AML-193 (cell line): ENCODE measurements at places on chromosomes 6 and 20.

DNA sequence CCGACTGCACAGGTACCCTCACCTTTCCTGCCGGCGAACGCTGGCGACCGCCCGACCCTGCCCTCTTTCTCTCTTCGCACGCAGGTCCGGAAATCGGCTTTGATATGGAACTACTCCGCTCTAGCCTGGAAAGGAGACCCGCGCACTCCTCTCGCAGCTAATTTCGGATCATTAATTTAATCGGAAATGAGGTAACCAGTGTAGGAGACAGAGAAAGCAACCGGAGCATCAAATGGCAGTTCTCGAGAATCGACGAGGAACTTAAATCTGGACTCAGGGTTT lies 949 bp upstream of the ATXN1 start:
- no peak for DNase-seq

DNA sequence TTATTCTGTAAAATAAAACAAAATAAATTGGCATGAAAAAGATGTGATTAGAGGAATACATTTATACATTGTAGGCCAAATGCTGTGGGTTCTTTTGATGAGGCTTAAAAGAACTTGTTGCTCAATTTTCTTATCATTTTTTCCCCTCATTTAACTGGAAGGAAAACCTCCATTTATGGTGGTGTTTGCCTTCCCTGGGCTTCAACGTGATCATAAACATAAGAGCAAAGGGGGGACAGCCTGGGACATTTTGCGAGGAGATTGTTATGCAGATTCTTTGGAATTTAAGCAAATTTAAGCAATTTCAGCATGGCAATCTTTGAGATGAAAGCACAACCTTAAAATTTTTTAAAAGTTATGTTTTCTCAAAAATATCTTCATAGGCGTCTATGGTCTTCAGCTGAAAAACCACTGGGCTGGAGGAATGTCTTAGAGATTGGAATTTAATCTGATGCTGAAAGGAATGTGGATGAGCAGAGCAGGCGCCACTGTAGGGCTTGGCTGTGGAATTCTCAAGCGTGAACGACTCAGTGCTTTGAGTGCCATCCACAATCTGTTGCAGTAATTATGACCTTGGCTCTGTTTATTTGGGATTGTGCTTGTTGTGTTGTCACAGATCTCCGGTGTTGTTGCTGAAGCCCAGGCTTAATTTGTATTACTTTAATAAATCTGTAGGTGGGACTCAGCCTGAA lies 149.4 kb upstream of the MLIP start:
- no peak for DNase-seq

DNA sequence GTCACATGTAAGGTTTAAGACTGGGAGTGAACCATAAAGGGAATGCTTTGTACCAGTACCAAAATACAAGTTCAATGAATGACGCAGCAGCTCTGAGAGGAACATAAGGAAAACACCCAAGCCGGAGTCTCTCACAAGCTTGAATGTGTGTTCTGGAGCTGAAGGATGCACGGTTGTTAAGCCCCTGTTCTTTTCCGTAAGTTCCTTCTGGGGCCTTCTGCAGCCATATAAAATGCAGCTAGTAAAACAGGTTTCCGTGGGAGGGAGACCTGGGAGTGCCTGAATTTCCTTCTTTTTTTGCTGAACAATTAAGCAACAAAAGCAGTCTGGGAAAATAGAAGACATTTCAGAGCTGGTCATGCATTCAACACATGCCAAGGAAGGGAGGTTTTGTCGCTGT lies 73.2 kb upstream of the JAG1 start:
- DNase-seq = no peak

DNA sequence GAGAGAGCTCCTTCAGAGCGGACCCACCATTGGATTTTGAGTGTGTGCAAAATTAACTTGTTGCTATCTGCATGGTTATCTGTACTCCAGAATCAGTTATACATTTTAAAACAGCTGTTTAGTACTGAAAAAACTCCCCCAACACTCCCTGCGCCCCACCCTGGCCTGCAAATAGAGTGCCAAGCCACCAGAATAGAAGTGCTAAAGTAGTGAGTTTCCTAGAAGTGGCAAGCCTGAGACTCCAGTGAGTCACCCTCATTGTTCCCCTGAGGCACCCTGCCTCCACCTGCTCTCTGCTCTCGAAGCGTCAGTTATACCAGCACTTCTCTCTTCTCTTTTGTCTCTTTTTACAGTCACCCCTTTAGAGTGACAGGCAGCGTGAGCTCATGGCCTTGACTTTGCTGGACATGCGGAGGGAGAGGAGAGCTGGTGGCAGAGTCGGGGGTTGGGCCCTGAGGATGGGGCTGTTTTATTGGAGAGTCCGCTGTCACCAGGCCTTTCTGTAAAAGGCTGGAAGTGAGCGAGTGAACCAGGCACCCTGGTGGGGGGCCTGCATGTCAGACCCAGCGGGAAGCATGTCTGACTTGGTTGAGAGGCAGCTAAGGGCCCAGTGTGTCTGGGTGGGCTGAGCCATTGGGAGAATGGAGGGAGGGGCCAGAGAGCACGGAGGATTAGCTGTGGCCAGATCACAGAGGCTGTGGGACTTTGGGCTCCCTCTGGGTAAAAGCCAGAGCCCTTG lies 10.4 kb downstream of the IGF2R start:
- peak; percentile 69 for DNase-seq

GRCh38 chr6:3895312-3895653 lies 46.1 kb downstream of the FAM50B start:
- no peak for DNase-seq

GRCh38 chr6:16576451-16577368 lies 184.6 kb downstream of the ATXN1 start:
- no peak for DNase-seq

GRCh38 chr6:74742793-74743508 lies 462.9 kb downstream of the COL12A1 start:
- no peak for DNase-seq

- no peak for DNase-seq
These were observed 123.0 kb downstream of the TCP11 start for GRCh38 chr6:35018182-35018519.

DNA sequence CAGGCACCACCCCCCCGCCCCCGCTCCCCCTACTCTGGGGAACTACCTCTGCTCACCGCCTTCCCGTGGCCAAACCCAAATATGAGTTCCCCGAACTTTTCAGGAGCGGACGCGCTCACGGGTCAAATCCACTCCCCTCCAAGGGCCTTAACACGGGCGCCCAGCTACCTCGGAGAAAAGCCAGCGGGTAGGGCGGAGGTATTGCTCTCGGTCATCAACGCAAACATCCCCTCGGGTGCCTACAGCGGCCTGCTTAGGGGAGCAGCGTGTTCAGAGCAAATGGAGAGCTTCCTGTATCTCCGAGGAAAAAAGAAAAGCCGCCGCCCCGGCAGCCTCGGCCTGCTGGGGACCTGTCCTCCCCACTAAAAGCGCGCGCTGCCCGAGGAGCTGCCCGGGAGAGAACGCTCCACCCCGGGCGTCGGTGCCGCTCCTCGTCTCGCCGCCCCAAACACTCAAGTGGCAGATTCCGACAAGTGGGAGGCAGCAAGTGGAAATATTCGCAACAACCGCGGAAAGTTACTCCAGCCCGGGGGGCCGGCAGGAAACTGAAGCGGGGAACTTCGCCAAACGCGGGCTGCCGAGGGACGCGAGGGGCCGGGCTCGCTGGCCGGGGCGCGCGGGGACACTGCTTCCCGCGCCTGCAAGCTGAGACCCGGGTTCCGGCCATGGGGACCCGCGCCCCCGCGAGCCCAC lies 699 bp downstream of the PTPRT start:
- no peak for DNase-seq

DNA sequence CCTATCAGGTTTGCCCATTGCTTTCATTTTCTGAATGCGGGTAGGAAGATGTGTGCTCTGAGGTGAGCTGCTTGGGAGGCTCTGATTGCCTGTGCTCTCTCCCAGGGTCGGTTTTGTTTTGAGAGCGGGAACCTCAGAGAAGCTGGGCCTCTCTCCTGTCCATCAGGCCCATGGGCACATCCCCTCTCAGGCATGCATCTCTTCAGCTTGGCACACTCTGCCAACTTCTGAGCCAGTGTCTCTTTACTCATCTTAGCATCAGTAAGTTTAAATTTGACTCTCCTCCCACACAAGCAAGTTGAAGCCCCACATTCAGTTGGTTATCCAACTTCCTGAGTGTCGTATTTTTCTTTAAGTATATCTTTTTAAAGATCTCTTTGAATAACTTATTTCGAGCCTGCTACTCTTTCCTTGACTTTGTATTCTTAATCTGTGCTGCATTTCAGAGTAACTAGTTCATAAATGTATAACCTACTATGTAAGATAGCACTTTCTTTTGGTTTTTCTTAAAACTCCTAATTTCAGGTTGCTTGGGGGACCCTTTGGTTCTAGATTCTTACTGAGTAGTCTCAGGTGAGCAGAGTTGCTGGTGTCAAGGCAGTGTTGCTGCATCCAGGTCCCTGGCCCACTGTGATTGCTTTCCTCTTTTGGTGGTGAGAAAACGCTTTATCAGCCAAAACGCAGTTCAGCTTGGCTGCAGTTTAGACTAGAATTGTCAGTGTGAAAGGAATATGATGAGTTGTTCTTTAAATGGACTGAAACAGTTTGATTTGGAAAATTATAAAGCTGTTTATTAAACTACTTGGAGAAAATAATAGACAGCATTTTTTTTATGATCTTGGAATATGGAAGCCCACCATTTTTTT lies 54.8 kb downstream of the SNX9 start:
- DNase-seq = no peak

DNA sequence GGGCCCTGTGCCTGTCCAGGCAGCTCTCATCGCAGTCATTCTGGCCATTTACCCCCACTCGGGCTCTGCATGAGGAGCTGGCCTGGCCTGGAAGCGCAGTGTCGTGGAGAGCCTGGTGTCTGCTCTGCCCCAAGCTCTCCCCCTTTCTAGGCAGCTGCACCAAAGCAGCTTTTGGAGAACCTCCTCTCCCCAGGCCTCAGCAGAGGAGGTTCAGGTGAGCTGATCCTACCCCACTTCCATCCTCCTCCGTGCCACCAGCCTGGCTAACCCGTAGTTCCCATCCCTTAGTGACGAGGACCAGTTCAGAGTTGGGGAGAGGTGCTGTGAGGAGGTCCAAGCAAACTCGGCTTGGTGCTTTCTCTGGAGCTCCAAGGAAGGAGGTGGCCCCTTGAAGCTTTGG lies 30.5 kb upstream of the PHACTR3 start:
- DNase-seq = no peak

DNA sequence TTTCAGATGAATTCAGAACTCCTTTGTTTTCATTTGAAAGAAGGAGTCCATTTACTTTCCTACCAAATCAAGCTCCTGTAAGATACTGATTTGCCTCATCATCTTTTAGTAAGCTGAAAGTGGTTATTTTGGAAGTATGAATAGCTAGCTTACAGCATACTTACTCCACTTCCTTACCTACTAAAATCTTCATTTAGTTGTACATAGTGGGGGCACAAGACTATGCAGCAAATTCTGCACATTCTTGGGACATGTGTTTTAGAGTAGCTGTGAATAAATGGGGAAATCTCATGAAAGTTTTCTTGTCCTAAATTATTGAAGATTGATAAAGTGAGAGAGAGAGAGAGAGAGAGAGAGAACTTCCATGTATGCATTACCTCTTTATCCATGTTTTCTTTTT lies 256.3 kb downstream of the OGFRL1 start:
- DNase-seq = no peak

DNA sequence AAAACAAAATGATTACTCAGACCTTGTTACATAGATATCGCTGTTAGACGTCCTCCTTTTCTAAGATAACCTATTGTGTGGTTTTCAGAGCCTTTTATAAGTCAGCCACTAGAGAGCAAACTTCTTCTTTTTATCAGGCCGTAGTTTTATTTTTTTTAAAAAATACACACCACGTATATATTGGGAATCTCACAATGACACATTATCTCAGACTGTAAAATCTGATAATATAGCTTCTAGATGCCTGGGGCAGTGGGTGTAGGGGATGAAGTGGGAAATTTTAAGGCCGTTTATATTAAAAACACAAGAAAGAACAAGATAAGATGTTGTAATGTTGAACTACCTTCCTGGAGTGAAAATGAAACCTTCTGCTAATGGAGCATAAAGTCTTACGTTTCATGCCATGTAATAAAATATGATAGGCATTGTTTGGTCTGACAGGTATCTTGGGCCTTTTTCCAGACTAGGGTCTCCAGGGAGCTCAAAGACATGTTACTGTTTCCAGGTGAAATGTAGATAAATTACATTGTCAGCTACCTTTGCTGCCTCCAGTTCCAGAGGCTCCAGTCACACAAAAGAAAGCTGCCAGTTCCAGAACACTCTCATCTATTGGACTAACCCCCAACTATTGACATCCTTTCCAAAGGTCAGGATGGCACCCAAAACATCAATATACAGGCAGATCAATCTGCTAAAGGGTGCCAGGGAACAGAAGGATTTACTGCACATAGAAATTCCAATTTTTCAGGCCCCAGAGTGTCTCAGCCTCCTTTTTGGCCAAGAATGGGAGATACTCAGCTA lies 130.2 kb upstream of the AKIRIN2 start:
- DNase-seq = peak; percentile 83

DNA sequence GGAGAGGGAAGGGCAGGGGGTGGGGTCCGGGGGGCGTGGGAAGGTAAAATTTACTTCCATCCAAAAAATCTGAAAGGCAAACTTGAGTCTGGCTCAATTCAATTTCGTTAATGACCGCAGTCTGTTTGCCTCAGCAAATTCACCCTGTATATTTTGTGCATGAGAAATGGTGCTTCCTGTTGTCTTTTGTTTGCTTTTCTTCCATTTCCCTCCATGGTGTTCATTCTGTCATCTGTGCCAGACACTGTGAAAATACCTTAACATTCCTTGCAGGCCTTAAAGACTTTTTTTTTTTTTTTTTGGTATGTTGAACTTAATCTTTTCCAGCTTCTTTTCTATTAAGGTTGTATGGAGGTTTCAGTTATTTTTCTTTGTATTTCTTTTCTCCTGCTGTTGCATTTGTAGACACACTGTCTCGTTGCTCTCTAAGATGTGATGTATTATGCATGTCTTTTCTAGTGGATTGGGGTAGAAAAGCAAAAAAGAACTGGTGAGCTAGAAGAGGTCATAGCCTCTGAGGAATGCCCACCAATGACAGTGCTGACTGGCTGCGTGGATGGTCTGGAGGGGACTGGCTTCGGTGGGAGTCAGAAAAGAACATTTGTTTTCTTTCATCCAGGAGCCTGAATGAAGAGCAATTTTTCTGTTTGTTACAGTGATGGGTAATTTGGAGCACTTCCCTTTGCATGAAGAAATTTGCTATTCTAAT lies 585.0 kb upstream of the MAP3K7 start:
- DNase-seq = no peak

DNA sequence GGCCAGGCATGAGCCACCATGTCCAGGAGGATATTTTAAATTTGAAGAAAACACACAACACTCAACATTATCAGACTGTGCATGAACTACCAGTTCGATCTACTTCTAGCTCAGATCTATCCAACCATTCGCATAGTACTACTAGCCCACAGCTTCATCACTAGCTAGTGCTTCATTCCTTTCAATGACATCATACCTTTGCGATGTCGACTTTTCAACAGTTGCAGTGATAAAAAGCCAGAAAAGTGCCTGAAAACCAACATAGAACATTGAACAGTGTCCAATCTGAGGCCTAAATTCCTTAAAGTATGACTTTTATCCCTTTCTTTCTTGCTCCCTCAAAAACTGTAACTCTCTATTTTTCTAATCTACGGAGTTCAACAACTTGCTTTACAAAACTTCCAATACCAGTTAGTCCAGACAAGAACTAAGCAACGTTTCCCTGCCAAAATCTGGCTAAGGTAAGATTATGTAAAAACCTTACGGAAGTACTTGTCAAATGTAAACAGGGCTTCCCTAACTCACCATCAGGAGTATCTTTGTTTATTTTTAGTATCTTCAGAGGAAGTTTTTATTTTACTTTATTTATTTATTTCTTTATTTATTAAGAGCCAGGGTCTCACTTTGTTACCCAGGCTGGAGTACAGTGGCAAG lies 434.0 kb upstream of the JARID2 start:
- DNase-seq = no peak
